ENCODE measurements at places on chromosomes 7 and 10.

GRCh38 chr10:96290368-96291133 lies 13.7 kb upstream of the DNTT start:
- DNase-seq = no peak

GRCh38 chr7:22907805-22908204 lies 85.2 kb upstream of the TOMM7 start:
- DNase-seq = no peak

GRCh38 chr10:118974951-118975350 lies 54.6 kb upstream of the NANOS1 start:
- no peak for DNase-seq

GRCh38 chr10:84848967-84849366 lies 520.6 kb downstream of the CCSER2 start:
- DNase-seq = no peak

GRCh38 chr7:131556053-131556908 lies at the start of gene PODXL:
Gene PODXL (minus strand): TSS chr7:131556628. CDS start chr7:131556359, 269 bp downstream.
- DNase-seq = no peak

GRCh38 chr10:103757531-103758293 lies 97.7 kb downstream of the SH3PXD2A start:
- DNase-seq = no peak

GRCh38 chr7:8254667-8255066 lies 7.3 kb downstream of the ICA1 start:
- no peak for DNase-seq

- DNase-seq = no peak
Measured at GRCh38 chr10:77710759-77711682, 73.4 kb upstream of the KCNMA1 start.

DNA sequence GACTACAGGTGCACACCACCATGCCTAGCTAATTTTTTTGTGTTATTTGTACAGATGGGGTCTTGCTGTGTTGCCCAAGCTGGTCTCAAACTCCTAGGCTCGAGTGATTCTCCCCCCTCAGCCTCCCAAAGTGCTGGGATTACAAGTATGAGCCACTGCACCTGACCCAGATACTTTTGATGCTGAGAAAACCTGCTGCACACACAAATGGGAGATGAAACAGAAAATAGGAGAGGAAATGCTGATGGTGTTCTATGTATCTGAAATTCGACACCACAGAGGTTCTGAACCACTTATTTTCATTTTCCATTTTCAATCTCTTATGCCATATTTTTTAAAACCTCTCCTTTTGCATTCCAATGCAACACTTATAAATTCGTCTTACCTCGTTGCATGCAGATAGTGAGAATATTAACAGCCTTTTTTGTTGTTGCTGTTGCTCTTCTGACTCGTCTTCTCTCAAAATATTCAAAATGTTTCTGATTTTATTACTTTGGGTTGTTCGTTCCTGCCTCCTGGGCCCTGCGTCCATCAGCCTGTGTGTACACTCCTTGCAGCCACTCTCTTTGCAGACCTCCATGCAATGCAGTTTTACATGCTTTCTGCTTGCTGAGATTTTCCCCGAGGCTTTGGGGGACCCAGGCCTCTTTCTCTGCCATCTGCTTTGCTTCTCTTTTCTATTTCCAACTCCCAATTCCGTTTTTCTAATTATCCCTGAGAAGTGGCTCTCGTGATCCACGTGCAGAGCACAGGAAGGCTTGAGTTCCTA lies 556.1 kb downstream of the GALNT17 start:
- no peak for DNase-seq

DNA sequence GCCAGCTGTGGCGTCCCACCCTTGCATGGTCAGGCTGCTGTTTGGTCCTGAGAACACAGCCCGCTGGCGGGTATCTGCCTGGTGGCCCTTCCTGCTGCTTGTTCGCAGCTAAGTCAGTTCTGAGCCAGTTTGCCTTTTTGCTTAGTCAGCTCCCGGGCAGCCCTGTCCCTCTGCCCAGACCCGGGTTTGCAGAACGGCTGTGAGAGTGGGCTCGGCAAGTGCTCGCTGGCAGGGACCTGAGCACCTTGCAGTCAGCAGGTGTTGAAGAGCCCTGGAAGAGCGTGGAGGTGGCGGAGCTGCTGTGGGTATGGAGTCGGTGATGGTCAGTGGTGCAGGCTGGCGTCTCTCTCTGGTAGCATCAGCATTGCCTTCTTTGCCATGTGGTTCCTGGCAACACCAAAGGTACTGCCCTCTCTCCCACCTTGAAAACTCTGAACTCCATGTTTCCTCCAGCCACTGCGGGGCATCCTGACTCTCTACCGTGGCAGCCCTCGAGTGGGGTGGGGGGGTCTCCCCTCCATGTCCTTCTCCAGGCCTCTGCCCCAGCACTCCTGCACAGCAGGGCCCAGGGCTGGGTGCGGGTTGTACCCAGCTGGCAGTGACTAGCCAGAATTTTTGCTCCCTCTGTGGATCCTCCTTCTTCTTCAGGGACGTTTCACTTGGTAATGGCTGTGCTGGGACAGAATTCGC lies 4.6 kb downstream of the INPP5A start:
- DNase-seq = no peak

GRCh38 chr10:79246606-79247275 lies 100.5 kb upstream of the PPIF start:
- no peak for DNase-seq

DNA sequence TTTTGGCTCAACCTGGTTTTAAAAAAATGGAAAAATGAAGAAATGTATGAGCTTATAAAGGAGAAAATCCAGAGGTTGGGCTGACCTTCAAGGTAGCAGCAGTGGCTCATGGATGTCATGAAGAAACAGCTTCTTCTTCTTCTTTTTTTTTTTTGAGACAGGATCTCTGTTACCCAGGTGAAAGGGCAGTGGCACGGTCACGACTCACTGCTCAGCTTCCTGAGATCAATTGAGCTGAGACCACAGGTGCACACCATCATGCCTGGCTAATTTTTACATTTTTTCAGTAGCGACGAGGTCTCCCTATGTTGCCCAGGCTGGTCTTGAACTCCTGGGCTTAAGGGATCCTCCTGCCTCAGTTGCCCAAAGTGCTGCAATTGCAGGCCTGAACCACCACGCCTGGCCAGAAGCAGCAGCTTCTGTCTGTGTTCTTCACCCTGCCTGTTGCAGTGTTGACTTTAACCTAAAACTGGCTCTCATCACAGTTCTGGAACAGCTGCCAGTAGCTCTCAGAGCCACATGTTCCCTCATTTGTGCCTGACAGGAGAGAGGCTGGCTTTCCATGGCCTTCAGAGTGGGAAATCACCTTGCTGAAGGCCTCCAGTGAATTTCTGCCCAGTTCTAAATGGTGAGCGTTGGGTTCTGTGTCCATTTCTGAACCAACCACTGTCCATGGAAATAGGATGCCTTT lies 117.7 kb downstream of the PFKFB3 start:
- DNase-seq = no peak

DNA sequence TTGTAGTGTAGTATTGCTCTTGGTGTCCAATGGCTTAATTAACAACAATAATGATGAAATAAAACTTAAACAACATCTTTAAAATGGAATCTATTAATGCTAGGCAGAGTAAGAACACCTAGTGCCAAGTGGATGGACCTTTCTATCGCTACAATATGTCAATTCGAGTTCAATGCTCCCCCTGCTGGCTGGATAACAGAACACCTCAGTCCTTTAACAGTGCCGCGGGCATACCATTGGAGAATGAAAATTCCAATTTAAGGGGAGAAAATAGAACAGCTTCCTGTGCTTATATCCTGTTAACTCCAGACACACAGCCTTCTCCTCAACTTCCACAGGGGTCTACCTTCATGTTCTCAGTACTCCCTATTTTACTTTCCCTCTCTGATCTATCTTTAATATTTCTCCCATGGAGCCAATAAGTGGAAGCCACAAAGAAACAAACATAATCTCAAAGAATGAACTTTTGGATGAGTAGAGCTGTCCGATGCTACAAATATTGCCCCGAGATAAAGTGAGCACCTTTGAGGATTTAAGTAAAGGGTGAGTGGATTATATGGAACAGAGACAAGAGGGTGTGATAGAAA lies 41.4 kb downstream of the COL1A2 start:
- peak; percentile 2 for DNase-seq

DNA sequence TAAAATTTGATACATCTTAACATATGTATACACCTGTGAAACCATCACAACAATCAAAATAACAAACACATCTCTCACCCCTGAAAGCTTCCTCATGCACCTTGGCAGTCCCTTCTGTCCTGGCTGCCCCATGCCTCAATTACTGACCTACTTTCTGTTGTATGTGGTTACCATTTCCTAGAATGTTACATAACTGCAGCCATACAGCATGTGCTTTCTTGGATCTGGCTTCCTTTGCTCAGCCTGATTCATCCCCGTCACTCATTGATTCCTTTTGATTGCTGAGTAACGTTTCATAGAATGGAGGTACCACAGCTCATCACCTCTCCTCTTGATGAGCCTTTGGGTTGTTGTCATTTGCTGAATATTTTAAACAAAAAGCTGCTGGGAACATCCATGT lies 165.3 kb downstream of the CELF2 start:
- DNase-seq = no peak

- peak; percentile 97 for DNase-seq
Measured at GRCh38 chr7:101217388-101218235, at the start of the genes PLOD3 and ZNHIT1. Gene PLOD3 (minus strand): TSS chr7:101217581. CDS start chr7:101217274, 307 bp downstream. Gene ZNHIT1 (plus strand): TSS chr7:101218165. CDS start chr7:101218196, 31 bp downstream.

DNA sequence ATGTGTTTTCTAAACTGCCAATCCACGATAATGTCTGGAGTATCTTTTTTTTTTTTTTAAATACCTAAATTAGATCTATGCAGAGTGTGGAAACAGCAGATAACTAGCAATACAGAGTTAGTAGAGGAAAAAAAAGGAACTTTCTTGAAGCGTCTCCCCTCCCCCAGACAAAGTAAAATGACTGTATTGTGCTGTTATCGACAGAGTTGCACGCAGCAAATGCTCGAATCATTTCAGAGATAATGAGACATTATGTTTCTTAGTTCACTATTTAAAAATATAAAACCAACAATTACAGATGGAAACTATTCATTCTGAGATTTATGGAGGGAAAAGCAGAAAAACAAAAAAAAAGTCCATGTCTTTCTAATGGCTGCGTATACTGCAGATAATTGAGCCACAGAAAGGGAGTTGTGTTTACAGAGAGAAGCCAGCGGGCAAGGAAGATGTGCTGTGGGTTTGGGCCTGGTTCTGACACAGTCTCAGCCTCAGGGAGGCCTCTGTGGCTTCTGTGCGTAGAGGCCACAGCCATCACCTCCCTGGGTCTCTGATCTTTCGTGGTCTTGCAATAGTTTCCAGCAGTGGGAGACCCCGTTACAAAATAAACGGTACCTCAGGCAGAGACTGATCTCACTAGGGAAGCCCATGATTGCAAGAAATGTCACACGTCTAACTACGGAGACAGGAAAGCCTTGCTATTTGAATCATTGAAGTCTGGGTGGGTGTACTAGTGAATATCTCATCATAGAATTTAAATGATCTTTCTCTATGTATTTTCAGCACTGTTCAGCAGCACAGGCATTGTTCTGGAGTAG lies 19.1 kb upstream of the KLF6 start:
- no peak for DNase-seq

- no peak for DNase-seq
Measured at GRCh38 chr10:11797281-11797680, 25.9 kb upstream of the PROSER2 start.

DNA sequence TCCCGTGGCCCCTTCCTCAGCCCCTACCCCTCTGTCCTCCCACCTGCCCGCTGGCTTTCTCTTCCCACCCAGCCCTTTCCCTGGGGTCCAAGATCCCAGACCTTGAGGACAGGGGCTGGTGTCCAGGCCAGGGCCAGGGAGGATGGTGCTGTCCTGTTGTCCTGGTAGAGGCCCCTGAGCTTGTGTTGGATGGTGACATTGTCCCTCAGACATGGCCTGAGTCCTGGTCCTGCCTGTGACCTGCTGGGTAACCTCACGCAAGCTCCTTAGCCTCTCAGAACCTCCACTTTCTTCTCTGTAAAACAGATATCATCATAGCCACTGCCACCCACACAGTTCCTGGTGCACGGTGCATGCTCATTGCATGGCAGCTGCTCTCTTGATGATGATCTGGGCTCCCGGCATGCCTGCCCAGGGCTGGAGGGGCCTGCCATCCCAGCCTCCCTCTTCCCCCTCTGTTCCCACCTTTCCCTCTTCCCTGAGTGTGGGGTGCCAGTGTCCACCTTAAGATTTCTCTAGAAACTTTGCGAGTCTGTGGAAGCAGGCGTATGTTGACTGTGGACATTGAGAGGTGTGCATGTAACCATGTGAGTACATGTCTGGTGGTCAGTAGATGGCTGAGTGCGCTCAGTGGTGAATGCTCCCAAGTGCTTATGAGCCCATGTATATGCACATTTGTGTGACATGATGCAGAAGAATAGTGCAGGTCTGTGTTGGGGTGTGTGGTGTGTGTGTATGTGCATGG lies 60.4 kb downstream of the NEURL1 start:
- DNase-seq = no peak

GRCh38 chr7:114507381-114507780 lies 92.8 kb downstream of the FOXP2 start:
- no peak for DNase-seq

- no peak for DNase-seq
Measured at GRCh38 chr7:67786021-67786420, 789.4 kb downstream of the TYW1 start.

- no peak for DNase-seq
Measured at GRCh38 chr7:134307320-134307719, 9.4 kb downstream of the SLC35B4 start.

DNA sequence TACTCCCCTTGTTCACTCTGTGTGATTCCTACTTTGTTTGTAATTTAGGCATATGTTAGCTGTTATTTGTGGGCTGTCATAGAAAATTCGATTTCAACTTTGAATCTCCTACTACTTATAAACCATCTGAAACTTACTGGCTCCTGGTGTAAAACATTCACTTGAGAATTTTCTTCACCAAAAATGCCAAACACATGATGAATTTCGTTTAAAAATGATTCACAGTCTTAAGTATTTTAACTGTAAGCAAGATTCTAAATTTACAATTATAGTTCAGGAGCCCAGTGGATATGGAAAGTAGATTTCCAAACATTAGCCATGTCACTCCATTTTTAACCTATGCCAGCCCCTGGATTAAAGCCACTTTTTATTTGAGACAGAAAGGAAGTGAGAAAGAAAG lies 3.1 kb downstream of the CPED1 start:
- no peak for DNase-seq

DNA sequence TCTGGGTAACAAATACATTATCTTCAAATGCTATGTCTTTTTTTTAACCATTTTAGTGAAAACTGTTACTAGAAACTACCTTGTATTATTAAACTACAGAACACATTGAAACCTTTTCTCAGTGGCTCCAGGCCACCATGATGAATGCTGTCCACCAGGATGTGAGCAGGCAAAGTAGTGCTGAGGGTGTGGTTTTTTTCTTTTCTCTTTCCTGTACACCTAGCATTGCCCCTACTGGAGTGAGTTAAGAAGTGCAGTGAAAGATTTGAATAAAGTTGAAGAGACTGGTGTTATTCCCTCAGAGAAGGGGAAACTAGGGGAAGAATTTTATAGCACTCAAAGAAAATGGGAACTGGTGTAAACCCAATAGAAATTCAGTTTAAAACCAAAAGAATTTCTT lies 120.0 kb upstream of the SAMD8 start:
- DNase-seq = peak; percentile 51

DNA sequence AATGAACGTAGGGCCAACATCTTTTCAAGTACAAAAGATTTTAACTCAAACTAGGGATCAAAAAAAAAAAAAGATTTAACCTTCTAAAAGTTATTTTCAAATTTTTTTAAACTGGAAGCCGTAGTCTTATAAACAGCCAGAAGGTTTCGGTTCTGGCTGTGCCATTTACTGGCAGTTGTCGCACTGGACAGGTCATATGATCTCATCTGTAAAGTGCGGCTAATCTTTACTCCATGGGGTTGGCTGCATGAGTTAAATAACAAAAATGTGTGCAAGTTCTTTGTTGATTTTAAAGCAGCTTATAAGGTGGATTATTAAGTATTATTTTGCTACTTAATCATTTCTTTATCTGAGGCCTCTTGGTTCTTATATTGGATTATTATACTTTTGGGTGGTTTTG lies 36.6 kb downstream of the TRUB1 start:
- DNase-seq = no peak

GRCh38 chr10:58330431-58330830 lies 4.4 kb upstream of the UBE2D1 start:
- no peak for DNase-seq
